ENCODE measurements at places on chromosomes 6 and 20.

GRCh38 chr6:162450358-162450757 lies 277.2 kb downstream of the PRKN start:
- no peak for DNase-seq

- peak; percentile 59 for DNase-seq
These were observed 282.1 kb downstream of the UST start for GRCh38 chr6:149028767-149029405.

GRCh38 chr20:63212393-63212730 lies 3.6 kb downstream of the YTHDF1 start:
- no peak for DNase-seq

DNA sequence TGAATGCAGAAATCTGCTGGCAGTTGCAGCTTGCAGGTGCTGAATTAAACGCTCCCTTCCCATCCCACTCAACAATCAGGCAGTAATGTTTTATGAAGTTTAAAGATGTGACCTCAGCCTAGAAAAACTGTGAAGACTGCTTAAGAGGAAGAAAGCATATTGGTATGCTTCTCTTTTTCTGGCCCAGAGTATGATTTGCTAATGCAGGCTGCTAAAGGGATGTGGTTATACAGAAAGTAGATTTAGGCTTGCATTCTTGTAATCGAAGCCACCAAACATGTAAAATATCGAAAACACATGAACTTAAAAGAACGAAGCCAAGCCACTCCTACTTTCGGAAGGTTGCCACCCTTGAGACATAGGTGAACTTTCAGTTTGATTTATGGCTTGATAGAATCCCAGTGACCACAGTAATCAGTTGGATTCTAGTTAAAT lies 40.7 kb downstream of the MAP3K5 start:
- no peak for DNase-seq

DNA sequence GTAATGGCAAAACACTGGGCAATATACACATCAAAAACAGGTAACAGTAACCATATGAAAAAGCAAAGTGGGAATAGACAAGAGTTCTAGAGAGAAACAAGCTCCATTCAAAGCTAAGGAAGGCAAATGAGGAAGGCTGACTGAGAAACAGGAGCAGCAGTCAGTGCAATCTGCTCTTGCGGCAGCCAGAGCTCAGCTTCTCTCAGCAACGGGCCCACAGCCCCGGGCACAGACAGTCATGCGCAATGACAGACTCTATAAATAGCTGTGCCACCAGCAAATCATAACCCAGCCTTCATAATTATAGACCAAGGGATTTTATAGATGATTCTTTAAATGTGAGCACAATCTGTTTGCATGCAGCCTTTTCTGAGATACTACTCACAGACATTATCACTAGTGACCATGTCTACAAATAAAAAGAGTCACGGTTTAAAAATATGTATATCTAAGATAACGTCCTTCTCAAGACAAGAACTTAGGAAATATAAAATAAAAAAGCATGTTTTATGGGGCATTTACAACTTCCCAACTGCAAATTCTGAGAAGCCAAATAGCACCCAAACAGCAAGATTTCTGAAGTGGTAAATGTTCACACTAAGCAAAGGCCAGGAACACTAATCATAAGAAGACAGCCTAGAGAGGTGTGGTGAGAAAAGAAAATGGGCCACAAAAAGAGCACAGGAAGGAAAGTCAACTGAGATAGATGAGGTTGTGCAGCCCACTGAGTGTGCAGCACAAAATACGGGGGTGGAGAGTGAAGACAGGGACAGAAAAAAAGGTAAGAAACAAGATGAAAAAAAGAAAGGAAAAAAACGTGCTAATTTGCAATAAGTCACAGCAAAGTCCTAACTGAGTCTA lies 39.9 kb upstream of the BEND6 start:
- DNase-seq: no peak

- DNase-seq: no peak
These were observed 8.8 kb upstream of the PIM1 start for GRCh38 chr6:37160922-37161778.

GRCh38 chr6:147184379-147184778 lies 19.8 kb upstream of the STXBP5 start:
- no peak for DNase-seq

DNA sequence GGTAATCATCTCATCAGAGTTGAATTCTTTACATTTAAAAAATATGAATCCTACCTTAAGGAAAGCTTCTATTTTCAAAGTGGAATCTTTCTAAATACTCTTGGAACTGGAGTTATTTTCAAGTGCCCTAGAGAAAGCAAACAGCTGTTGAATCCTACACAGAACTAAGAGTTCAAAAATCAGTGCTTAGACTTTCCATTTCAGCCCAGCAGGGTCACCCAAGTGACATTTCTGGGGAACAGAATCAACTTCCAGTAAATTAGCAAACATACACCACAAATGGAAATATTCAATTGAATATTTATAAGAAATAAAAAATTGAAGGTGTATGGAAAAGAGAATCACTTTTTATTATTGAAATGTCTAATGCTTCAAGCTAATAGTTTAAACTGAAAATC lies 427.7 kb upstream of the NOX3 start:
- no peak for DNase-seq

GRCh38 chr6:137121401-137121997 lies 51.9 kb downstream of the IL22RA2 start:
- DNase-seq: no peak

DNA sequence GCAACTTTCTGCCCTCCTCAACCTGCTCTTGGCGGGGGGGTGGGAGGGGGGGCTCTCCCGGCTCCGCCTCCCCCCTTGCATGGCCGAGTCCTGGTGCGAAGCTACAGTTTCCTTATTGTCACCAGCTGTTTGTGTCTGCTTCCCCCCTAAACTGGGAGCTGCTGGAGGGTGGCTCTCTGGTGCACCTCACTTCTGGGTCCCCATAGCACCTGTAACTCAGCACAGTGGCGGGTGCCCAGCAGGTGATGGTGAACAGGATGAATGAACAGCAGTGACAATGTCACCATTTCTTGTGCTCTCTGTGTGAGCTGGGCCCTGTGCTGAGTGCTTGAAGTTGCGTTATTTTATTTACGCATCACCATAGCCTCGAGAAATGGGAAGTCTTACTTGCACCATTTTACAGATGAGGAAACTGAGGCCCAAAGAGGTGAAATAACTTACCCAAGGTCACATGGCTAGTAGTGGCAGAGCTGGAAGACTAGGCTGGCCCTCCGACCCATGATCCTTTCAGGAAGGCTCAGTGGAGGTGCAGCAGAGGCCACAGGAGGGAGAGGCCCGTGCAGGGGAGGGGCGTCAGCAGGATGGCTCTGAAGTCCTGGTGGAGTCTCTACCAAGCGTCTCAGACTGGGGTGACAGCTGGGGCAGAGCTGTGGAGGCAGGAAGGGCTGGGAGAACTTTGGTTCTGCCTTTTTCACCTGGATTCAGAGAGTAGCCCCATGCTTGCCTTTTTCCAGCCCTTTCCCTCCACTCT lies 41.8 kb downstream of the SRC start:
- DNase-seq: no peak

GRCh38 chr20:44402391-44403193 lies 47.1 kb downstream of the HNF4A start:
- DNase-seq: no peak

GRCh38 chr6:114718186-114718585 lies 375.4 kb upstream of the HS3ST5 start:
- no peak for DNase-seq

GRCh38 chr6:48777411-48777810 lies 666.4 kb upstream of the PTCHD4 start:
- no peak for DNase-seq

DNA sequence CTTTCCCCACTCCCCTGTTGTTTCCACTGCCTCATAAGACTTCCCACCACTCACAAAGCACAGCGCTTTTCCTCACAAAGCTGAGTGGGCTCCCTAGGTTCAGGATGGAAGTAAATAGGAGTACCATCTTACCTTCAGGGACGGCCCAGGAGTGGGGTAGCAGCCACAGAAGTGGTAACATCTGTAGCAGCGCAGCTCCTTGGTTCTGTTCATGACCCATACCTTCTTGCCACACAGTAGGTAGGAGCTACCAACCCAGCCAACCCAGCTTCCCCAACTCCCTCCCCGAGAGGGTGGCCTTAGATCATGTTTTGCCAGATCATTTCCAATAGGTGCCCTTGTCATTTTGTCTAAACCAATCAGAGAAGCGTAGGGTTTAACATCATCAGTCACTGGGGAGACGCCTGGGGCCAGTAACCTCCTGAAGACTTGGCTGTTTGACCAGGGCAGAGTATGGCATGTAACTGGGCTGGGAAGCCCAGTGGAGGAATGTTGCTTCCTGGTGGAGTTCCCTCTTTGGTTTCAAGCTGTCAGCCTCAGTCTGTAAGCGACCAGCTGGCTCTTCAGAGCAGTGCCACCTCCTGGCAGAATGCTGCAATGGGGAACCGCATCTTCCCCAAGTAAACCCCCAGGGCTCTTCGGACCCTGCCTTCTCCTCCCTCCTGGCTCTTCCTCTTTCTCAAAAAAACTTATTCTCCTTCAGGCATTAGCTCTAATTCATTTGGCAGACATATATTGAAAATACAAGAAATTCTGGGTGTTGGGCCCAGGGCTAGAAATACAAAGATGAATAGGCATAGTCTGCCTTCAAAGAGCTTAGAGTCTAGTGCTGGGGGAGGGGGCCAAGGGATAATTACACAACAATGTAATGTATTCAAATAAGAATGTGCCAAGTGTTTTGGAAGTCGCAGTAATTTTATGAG lies at the start of gene HLA-DMA:
HLA-DMA (minus strand) TSS at position 281 of the 923 bp plus-strand sequence; CDS start at position 220, 61 bp downstream.
- DNase-seq: peak; percentile 68

DNA sequence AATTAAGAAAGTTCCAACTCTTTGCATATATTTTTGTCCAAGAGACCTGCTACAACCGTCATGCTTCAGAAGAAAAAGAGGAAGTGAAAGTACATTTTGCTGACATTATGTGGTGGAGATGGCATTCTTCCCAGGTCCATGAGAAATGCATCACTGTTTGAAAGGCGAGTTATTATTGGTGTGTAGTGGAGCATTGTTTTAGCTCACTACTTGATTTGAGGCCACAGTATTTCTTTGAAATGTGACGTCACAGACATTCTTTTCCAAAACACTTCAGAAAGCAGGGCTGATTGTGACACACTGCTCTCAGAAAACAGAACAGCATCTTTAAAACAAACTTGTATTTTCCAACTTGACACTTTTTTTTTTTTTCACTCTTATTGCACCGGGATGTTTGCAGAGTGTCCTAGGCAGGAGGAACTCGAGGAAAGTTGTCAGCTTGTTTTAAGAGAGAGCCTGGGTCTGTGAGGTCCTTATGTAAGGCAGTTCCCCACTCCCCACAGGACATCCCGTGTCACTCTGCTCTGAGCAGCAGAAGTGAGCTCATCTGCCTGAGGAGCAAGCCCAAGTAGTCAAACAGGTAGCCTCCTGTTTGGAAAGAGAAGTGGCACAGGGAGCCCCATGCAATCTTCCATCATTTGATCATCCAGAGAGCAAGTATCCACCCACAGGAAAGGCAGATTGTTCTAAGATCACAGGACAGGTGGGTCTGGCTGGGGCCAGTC lies 1.1 kb downstream of the SPTLC3 start:
- no peak for DNase-seq

- DNase-seq: no peak
These were observed 5.2 kb downstream of the TMEM181 start for GRCh38 chr6:158565122-158565429.

DNA sequence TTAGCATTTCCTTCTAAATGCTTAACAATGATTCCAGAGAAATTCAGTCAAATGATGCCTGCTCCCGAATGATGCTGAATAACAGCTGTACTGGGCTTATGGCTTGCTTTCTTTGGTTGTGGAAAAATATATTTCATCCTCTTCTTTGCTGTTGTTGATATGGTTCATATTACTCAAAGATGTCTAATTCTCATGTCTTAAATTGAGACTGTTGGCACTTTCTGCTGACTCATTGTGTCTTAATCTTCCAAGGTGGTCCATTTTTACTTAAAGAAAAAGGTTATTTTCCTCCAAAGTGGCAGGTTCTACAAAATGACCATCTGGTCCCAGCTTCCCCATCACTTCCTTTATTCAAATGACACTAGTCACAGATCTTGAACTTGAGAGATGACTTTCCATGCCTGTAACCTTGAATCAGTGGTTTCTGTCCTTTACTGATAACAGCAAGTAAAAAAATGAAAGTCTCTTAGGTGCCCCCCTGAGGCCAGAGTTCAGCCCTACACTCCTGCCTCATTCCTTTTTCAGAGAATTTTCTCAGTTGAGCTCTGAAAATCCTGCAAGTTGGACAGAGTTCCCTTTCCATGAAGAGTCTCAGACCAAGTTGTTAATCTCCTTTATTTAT lies 6.9 kb downstream of the SNAP25 start:
- DNase-seq: no peak

- DNase-seq: no peak
These were observed 13.0 kb upstream of the PFDN4 start for GRCh38 chr20:54194724-54195438.

- DNase-seq: no peak
These were observed 53.2 kb upstream of the BMP2 start for GRCh38 chr20:6714279-6714711.

GRCh38 chr6:164693944-164694343 lies 615.5 kb downstream of the C6orf118 start:
- DNase-seq: no peak

- no peak for DNase-seq
These were observed 298.5 kb downstream of the EYA4 start for GRCh38 chr6:133539502-133540259.

GRCh38 chr6:2502998-2503674 lies 247.6 kb downstream of the MYLK4 start:
- DNase-seq: no peak

- DNase-seq: peak; percentile 70
These were observed 929 bp downstream of the CDH22 start for GRCh38 chr20:46307139-46307998.

DNA sequence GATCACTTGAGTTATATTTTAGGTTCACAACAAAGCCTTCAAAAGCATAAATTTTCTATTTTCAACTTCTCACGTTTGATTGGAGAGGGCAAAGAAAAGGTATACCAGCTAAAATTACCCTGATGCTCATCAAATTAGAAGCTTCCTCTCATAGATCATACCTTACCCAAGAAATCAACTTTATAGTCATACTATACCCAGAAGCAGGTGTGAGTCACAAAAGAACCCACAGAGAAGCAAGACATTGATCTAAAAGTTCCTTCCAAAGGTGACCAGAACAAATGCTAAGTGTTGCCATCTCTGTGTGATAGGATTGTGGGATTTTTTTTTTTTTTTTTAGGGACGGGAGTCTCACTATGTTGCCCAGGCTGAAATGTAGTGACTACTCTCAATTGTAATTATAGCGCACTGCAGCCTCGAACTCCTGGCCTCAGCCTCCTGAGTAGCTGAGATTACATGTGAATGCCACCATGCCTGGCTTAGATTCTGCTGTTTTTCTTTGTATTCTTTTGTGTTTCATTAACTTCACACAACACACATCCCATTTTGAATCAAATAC lies 3.3 kb downstream of the EIF2S2 start:
- DNase-seq: no peak

DNA sequence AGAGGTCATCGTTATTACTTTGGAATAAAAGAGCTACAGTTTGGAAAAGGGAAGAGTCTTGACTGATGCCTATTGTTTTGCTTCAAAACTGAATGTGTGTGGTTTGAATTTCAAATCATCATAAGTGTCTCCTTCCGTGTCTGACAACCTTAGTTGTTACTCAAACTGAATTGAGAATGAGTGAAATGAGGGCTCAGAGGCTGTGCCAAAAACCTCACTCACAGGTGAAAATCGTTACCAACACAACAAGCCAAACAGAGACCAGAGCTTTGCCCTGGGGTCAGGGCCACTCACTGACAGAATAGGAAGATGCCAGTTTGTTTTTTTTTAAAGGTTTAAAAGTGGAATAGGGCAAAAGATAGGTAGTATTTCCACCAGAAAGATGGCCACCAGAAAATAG lies 15.2 kb upstream of the SIRT5 start:
- no peak for DNase-seq

GRCh38 chr6:142045380-142046278 lies 87.1 kb upstream of the GJE1 start:
- no peak for DNase-seq

GRCh38 chr6:154080461-154081189 lies 41.6 kb downstream of the OPRM1 start:
- DNase-seq: no peak
